Stimulated activated CD8-positive, alpha-beta memory T cell treated with anti-CD3 and anti-CD28 coated beads, Interleukin-15, amount 100 ng/mL, for 1 hour (primary cell): ENCODE measurements at places on chromosomes 5 and 9.

DNA sequence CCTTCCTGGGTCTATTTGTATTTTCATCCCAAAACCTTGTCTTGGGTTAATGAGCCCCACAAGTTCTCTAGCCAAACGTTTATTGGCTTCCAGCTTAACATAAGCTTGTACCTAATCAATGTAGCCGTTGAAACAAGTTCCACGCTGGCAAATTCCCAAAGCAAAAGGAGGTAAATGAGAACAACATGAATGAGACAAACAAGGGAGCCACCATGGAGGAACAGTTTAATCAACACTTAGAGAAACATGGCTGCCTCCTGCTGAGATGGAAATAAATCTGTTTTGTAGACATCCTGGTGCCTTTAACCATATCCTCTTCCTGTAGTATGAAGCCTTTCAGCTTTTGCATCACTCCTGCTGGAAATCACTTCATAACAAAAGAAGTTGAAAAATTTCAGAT is 166.6 kb upstream of the NFIB start:
- no peak for DNase-seq

GRCh38 chr5:88732181-88732633 is 150.8 kb downstream of the MEF2C start:
- no peak for DNase-seq

DNA sequence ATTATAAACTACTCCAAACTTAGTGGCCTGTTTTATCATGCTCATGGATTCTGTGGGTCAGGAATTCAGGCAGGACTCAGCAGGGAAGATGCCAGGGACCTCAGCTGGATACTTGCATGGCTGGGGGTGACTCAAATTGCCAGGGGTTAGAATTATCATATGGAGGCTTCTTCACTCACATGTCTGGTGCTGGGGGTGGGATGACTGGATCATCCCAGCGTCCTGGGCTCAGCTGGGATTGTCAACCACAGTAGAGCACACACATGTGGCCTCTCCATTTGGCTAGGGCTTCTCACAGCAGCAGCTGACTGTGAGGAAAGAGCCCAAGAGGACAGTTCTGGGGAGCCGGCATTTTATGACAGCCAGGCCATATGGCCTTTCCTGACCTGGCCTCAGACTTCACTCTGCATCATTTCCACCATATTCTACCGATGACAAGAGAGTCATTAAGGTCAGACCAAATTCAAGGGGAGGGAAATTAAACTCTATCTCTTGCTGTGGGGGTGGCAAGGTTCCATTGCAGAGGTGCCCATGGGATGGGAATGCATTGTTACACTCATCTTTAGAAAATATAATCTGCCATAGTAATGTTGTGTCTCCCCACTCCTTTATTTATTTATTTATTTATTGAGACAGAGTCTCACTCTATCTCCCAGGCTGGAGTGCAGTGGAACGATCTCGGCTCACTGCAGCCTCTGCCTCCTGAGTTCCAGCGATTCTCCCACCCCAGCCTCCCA is 5.2 kb upstream of the GRK6 start:
- DNase-seq = no peak

- no peak for DNase-seq
Measured at GRCh38 chr9:126794441-126794840, 10.4 kb upstream of the ZBTB43 start.

DNA sequence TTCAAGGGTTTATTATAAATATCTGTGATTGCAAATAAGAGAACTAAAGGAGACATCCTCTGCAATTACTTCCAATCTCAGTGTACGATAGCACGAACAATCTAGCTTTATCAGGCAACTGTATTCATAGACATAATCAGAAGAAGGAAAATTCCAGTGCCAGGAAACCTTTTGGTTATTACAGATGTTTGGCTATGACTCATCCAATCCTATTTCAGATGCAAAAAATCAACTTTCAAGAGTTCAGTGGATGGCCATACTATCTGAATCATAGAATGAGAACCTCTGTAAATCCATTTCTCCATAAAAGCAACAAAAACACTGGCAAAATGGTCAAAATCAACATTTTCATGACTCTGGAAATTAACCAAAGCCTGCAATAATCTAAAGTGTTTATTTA is 37.9 kb downstream of the GAS1 start:
- DNase-seq = no peak

DNA sequence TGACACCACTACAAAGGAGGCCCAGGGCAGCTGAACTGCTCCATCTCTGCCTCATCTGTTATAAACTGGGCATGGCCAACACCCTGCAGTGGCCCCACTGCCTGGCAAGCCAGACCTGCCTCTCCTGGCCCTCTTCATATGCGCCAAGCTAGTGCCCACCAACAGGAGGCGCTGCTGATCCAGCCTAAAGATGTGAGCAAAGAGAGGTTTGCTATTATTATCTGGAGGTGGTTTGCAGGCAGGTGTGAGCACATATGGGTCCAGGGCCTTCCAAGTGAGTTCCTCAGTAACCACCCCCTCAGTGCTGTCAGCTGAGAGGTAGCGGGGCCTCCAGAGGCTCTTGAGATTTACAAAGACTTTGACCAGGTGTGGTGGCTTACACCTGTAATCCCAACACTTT is 232.2 kb downstream of the SYK start:
- DNase-seq = peak; percentile 24

GRCh38 chr5:54741711-54742110 is 224.2 kb downstream of the SNX18 start:
- DNase-seq = no peak

GRCh38 chr5:59093329-59093728 is 510.5 kb downstream of the RAB3C start:
- no peak for DNase-seq

GRCh38 chr9:80842389-80842788 is 847.0 kb downstream of the TLE1 start:
- no peak for DNase-seq

GRCh38 chr9:121901616-121902015 is 191.5 kb downstream of the TTLL11 start:
- no peak for DNase-seq

DNA sequence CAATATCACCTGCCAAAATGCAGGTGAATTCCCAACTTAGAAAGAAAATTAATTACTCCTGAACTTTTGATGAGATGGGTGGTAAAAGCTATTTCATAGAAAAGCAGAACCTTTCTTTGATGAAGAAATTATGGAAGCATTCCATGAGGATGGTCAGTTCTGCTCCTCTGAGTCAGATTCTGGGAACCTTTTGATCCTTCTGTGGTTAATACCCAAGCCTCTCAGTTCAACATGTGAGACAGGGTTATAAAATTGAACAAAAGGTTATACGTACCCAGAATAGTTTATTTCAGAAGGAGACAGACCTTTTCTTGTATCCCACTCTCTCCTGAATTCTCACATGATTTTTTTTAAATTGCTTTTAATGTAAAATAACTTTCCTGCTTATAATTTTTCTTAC is 767.6 kb upstream of the ADAMTS16 start:
- DNase-seq = no peak

DNA sequence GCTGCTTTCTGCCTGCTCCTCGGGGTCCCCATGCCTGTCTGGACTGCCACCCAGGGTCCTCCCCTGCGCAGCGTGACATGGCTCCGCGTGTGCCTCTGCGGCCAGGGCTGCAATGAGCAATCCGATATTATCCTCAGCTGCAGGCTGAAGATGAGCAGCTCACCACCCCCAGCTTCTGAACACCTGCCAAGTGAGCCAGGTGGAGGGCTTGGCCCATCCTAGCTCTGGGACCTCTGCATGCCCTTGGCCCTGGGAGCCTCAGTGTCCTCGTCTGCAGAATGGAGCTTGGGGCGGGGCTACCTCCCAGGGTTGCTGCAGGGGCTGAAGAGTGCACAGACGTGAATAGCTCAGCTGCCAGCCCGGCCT is 4.1 kb upstream of the MYMK start:
- DNase-seq = no peak

DNA sequence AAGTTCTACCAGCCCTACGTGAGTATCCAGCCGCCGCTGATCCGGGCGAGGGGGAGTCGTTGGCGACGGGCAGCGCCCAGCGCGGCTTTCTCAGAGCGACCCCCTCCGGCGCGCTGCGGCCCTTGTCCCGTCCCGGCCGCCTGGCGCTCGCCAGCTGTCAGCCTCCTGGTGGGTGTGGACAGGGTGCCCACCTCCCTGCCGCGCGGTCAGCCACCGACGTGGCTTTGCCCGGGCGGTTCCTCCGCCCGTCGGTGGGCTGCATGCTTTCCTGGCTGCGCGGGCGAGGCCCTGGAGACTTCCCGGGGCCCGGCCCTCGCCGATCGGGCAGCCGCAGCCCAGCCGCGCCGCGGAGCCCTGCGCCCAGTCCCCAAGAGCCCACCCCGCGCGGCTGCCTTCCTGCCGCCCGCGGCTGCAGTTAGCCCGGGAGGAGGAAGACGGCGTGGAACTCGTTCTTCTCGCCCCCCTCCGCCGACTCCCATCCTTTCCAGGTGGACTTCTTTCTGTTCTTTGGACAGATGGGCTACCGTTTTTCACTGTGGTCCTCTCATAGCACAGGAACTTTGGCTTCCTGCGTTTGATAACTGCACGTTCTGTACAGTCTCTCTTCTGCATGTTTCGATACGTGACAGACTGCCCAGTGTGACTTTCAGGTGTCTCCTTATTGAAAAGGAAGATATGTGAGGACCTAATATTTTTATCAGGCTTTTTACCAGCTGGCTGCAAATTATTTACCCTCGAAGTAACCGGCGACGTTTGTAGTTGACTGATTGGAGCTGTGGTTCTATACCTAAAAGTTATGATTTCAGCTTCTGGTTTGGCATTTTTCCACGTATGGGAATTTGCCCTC is 577 bp downstream of the AP3S1 start:
- no peak for DNase-seq

DNA sequence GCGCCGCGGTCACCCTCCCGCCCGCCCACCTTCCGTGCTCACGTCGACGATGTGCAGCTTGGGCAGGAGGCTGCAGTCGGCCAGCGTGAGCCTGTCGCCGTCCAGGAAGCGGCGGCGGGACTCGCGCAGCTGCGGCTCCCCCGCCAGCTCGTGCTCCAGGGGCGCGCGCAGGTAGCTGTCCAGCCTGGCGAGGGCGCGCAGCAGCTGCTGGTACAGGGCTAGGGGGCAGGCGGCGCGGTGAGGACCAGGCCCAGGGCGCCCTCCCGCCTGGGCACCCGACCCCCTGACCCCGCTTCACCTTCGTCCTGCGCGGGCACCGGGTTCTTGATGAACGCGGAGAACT is 1.5 kb downstream of the CLIC3 start:
- DNase-seq = no peak

GRCh38 chr9:16003785-16004184 is 450.9 kb downstream of the CCDC171 start:
- no peak for DNase-seq

GRCh38 chr5:40700116-40700782 is 20.5 kb downstream of the PTGER4 start:
- no peak for DNase-seq
